ENCODE measurements at places on chromosomes 13 and 19.

GRCh38 chr13:25980255-25980654 lies 71.6 kb downstream of the SHISA2 start:
- peak; percentile 91 for DNase-seq

DNA sequence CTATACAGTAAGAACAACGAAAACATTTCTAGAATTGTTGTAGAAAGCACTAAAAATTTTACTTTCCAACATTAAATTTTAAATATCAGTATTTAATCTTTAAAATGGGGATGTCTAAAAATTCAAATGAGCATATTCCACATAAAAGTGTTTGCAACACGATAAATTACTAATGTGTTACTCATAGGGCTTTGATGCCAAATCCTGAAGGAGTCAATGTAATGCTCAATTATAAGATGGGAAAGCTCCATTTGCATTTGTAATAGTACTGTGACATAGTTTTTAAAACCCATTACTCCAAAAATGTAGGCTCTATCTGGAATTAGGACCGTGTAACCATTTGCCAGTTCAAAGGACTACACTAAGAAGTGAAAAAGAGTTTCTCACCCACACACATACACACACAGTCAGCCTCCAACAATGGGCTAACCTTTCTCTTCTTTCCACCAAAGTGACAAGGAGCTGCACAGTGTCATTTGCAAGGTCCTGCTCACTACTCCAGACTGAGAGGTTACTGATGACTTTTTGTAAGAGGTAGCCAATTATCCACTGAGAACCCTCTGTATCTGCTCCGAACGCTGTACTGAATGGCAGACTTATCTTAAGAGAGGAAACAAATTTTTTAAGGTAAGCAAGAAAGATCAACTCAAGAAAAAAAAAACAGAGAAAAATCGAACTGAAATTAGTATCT lies 26.1 kb upstream of the EEF1AKMT1 start:
- no peak for DNase-seq

DNA sequence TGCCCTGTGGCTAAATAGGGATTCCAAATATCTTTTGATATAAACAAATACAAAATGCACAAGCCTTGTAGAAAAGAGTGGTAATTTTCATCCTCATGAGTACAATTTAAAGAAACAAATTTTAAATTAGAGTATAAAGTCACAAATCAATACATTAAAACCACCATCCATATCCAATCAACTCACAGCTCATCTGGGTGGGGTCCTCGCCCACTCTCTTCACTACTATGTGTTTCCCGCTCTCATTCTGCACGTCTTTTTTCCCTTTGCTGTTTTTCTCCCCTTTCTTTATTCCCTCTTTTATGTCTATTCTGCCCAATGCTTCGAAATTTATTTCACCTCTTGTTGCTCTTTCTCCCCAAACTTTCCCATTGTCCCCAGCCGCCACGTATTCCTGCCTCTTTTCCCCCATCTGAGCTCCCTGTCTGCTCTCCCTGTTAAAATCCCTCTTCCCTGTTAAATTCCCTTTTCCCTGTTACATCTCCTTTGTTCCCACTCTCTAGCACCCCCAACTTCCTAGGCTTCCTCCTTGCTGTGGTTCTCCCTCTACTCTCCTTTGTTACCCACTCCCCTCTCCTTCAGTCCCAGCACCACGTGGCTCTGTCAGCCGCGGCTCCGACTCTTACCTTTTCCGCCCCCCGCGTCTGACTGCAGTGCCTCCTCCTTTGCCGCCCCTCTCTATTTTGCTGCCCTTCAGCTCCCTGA lies 1.3 kb downstream of the ZNF616 start:
- DNase-seq, result peak; percentile 86

- no peak for DNase-seq
Observed at GRCh38 chr13:46726347-46726746, 70.6 kb downstream of the ESD start.

DNA sequence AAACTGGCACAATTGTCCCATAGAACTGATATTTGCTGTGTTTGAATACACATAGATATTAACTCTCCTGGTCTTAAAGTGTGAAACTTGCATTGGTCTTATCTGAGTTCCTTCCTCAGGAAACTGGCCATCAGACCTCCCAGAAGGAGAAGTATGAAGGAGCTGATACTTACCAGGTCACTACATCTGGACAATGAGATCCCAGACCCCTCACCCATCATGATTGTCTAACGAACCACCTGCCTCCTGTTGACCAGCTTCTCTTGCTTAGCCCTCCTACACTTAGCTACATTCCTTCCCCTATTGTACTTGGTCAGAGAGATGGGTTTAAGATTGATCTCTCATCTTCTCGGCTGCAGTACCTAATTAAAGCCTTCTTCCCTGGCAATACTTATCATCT lies 413.3 kb downstream of the KCTD12 start:
- DNase-seq, result peak; percentile 36

- no peak for DNase-seq
Observed at GRCh38 chr13:77579959-77580358, 44.5 kb downstream of the SCEL start.

GRCh38 chr13:110162053-110162452 lies 144.9 kb downstream of the COL4A1 start:
- DNase-seq, result no peak
